ENCODE measurements at places on chromosomes 2 and 18.

DNA sequence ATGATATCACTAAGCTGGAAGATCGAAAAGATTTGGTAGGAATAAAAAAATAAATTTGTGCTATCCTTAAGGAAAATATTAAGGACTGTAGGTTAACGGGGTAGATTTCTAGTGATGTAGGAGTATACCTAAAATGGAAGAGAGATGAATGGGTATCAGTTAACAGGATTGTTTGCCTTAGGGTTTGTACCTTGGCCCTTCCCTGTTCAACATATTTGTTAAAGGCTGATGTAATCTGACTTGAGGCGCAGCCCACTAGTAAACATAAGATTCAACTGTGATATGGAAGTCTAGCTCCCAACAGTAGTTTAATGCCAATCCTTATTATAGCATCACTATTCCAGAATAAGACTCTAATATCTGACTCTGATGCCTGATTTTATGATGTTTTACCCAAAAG lies 685.2 kb downstream of the DCC start:
- DNase-seq: no peak

- DNase-seq: no peak
Observed at GRCh38 chr2:118604371-118604770, 243.1 kb downstream of the EN1 start.

DNA sequence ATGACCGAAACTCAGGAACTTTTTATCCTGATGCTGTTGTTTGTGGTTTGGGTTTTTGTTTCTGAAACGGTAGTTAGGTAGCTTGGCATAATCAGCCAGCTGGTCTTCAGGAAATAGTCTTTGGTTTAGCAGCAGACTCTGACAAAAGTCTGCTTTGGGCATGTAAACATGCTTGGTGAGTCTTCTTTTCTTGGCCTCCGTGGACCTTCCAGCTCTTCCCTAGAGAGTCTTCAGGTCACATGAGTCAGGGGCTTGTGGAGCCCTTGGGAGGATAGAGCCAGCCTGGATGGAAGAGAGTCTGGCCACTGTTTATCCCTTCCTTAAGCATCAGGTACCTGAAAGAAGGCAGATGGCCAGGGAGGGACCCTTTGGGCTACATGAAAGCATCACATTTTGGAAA lies 154.5 kb downstream of the MGAT5 start:
- no peak for DNase-seq

DNA sequence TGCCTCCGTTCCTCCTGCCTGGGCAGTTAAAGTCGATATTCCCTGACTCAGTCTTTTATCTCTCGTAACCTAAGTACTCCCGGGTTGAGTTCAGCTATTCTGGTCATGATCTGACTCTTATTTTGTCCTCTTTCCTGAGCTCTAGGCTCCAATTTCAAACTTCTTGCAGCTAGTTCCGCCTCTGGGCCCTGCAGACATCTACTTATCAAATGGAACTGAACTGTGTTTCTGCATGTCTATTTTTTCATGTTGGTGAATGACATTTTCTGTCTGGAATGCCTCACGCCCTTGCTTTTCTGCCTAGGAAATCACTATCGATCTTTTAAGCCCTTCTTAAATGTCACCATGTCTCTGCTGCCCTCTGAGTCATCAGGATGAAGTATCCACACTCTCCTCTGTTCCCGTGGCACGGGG lies 101.5 kb downstream of the VAPA start:
- no peak for DNase-seq

- no peak for DNase-seq
Observed at GRCh38 chr2:60554074-60554645, 706 bp upstream of the BCL11A start.

- no peak for DNase-seq
Observed at GRCh38 chr2:238391042-238391689, 35.6 kb upstream of the ASB1 start.
